Fibroblast of skin of right quadriceps (primary cell): ENCODE measurements at places on chromosomes 2 and 18.

DNA sequence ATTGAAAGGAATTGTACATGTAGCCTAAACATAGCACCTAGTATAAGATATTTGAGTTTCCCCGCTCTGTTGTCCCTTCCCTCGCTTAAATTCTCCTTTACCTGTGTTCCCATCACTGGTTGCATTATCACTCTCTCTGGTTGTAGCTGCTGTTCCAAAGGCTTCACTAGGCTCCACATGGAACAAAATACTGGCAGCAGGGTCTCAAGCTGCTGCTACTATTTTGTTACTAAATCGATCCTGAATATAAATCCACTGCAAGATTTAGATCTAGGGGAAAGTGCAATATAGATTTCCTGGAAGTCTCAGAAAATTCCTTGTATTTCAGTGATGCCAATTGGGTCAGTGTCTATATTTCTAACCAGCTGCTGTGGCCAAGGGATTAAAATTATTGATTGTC, 443.5 kb downstream of the SATB2 start:
- no peak for DNase-seq

DNA sequence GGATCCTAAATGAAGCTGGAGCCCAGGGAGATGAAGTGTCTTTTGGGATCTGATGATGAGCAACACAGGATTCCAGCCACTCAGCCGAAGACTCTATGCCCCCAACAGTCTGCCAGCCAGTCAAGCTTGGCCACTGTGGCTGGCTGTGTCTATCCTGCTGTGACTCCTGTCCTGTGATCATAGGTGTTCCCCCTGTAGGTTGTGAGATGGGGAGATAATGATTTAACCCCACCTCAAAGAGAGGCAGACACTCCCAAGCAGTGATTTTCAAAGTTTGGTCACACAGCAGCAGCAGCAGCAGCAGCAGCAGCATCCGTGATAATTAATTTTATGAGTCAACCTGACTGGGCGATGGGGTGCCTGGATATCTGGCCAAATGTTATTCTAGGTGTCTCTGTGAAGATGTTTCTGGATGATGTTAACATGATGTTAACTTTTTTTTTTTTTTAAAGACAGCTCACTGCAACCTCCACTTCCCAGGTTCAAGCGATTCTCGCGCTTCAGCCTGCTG, 21.4 kb upstream of the RHOB start:
- DNase-seq, result peak; percentile 45

DNA sequence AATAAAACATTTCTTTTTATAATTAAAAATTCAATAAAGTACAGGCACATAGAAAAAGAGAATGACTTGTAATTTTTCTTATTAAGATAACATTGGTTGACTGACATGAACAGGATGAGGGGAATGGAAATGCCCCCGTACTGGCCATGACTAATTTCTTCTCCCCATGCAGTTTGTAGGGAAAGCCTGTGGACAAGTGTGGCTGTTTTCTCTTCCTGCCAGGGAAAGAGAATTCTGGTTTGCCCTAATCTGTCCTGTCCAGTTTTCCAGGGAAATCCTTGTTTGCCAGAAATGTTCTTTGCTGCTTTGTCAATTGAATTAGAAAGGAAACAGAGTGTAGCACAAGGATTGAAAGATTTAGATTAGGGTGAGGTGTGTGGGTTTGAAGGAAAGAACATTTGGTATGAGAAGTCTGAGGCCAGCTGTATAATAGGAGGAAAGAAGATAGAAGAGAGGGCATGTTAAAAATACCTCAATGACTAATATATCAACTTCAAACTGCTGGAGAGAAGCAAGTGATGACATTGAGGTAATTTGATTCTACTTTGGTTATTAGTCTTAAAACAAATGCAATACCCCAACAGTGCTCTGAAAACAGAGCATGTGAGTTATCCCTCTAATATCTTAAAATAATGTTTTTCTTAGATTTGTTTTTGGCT, 593.9 kb upstream of the ZNF804A start:
- DNase-seq, result no peak

- no peak for DNase-seq
Observed at GRCh38 chr2:106193690-106193976, 468 bp downstream of the UXS1 start.

- DNase-seq, result peak; percentile 96
Observed at GRCh38 chr2:108594132-108594981, 60.1 kb downstream of the LIMS1 start.

- DNase-seq, result peak; percentile 68
Observed at GRCh38 chr2:217617616-217618022, 385.2 kb downstream of the TNS1 start.

GRCh38 chr18:36572135-36572856, 256.5 kb downstream of the TPGS2 start:
- peak; percentile 62 for DNase-seq

GRCh38 chr18:2968606-2969005, 44.3 kb downstream of the LPIN2 start:
- no peak for DNase-seq

GRCh38 chr2:64212801-64213321, 68.6 kb upstream of the PELI1 start:
- peak; percentile 44 for DNase-seq
